Naive thymus-derived CD4-positive, alpha-beta T cell (primary cell): ENCODE measurements at places on chromosomes 16 and 17. TPM values are rescaled to one million over a fixed set of nuclear protein-coding genes. Genes with fewer than 3 reads are reported as not detected.

KRTAP4-3 gene
- not detected for total RNA-seq

GAST gene
- total RNA-seq: not detected in 2 replicates

ANKRD40CL gene
- not detected for total RNA-seq

CES2 gene
- total RNA-seq: 46.2 TPM

SLC25A19 gene
- 21.1 TPM for total RNA-seq

JUP gene
- total RNA-seq: 0.49 TPM

AOC3 gene
- 1.1 TPM for total RNA-seq

EPX gene
- not detected in 2 replicates for total RNA-seq

WNK4 gene
- total RNA-seq: 0.10 and 0.61 TPM in 2 replicates

TIMM22 gene
- total RNA-seq: 8.3 TPM

RRAD gene
- 1.6 TPM for total RNA-seq

MAPK7 gene
- total RNA-seq: 28.2 TPM

TBCD gene
- 255 TPM for total RNA-seq

ADAD2 gene
- 0.11 TPM for total RNA-seq

CORO6 gene
- total RNA-seq: 1.4 TPM

DPEP3 gene
- 1.9 TPM for total RNA-seq

SP6 gene
- not detected for total RNA-seq

RGS9 gene
- 3.9 TPM for total RNA-seq

CTRB1 gene
- total RNA-seq: not detected
